ENCODE measurements at places on chromosomes 11 and 22.
A peak's percentile ranks its signal among the peaks of the same experiment; 100 is the strongest.

GRCh38 chr11:74072721-74073120 is 63.8 kb upstream of the UCP3 start:
- no peak for DNase-seq

- DNase-seq, result no peak
Observed at GRCh38 chr11:67302571-67303131, 679 bp upstream of the SSH3 start.

DNA sequence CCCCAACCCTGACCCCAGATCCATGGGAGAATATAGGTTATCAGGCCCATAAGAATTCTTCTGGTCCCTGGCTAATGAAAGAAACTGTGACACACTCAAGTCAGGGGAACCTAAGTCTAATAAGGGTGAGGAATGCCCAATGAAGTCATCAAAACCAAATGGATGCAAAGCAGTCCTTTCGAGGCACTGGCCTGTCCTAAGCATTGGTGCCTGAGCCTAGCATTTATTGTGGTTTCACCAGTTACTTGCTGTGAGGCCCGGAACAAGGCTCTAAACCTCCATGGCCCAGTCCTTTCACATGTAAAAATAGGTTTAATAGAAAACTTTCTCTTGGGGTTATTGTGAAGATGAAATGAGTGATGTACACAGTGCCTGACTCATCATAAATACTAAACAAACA is 712.6 kb downstream of the DLG2 start:
- DNase-seq, result no peak

- DNase-seq, result no peak
Observed at GRCh38 chr11:77201991-77202841, 74.2 kb downstream of the MYO7A start.

DNA sequence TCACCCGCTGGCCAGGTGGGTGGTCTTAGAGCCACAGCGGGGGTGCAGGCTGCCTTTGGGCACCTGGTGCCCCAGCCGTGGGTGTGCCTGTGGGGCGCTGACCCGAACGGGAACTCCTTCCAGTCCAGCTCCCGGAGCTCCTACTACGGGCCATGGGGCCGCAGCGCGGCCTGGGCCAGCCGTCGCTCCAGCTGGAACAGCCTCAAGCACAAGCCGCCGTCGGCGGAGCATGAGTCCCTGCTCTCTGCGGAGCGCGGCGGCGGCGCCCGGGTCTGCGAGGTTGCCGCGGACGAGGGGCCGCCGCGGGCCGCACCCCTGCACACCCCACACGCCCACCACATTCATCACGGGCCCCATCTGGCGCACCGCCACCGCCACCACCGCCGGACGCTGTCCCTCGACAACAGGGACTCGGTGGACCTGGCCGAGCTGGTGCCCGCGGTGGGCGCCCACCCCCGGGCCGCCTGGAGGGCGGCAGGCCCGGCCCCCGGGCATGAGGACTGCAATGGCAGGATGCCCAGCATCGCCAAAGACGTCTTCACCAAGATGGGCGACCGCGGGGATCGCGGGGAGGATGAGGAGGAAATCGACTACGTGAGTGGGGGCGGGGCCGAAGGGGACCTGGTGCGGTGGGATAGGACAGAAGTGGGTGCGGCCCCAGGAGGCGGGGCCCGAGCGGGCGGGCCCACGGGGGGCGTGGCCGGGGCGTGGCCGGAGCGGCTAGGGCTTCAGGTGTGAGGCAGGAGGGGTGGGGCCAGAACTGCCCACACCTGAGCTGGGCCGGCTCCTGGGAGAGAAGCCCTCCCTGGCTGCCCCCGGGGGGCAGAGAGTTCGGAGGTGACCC is 91.5 kb downstream of the CACNA1I start:
- peak; percentile 76 for DNase-seq

DNA sequence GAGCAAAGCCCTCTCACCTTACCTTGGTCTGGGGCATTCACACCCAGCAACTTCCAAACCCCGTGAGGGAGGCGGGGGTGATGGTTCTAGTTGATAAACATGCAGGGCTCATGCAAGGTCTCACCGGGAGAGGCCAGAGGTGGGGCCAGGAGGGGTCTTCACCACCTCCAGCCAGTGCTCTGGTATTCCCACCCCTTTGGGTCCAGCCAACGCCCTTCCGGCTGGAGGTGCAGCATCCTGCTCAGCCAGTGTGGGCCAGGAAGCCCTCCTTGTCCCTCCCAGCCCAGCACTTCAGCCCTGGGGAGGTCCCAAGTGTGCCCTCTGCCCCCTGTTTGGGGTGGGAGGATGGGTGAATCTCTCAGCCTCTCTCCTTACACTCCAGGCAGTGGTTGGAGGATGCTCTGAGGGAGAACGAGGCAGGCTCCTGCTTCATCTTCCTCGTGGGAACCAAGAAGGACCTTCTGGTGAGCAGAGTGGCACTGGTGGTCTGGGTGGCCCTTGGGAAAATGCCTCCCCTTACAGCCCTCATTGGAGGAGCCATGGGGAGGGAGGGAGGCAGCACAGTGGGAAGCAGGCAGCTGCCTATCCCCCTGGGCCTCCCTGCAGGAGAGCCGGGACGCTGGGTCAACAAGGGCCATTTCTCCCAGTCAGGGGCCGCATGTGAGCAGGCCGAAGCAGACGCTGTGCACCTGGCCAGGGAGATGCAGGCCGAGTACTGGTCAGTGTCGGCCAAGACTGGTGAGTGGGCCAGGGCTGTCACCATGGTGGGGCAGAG is 13.4 kb downstream of the RAB36 start:
- no peak for DNase-seq

DNA sequence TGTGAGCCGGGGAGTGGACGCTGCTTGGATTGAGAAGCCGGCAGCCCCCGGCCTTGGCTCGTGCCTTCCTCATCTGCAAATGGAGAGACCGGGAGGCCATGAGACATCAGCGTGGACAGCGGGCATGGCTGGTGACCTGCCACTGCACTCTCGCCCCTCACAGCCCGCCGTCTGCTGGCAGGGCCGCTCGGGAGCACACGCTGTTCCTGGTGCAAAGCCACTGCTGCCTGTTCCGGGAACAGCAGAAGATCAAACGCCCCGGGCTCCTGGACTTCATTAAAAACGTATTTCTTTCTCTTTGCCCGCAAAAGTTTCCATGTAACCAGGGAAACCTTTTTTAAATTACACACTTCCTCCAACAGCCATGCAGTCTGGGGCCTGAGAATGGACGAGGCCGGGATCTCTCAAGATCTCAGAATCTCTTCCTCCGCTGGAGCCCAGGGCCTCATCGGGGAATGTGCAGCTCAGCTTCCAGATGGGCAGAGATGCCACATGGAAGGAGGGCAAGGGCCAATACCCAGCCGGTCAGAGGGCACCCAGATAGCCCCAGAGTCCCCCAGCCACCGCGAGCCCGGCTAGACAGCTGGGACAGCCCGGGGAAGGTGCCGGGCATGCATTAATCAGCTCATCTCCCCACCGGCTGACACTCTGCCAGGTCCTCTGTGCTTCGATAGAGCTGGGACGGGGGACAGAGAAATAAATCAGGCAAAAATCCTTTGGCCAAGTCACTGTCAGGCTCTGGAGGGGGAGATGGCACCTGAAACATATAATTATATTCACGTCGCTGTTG is 62.8 kb upstream of the PRR5 start:
- DNase-seq, result no peak

DNA sequence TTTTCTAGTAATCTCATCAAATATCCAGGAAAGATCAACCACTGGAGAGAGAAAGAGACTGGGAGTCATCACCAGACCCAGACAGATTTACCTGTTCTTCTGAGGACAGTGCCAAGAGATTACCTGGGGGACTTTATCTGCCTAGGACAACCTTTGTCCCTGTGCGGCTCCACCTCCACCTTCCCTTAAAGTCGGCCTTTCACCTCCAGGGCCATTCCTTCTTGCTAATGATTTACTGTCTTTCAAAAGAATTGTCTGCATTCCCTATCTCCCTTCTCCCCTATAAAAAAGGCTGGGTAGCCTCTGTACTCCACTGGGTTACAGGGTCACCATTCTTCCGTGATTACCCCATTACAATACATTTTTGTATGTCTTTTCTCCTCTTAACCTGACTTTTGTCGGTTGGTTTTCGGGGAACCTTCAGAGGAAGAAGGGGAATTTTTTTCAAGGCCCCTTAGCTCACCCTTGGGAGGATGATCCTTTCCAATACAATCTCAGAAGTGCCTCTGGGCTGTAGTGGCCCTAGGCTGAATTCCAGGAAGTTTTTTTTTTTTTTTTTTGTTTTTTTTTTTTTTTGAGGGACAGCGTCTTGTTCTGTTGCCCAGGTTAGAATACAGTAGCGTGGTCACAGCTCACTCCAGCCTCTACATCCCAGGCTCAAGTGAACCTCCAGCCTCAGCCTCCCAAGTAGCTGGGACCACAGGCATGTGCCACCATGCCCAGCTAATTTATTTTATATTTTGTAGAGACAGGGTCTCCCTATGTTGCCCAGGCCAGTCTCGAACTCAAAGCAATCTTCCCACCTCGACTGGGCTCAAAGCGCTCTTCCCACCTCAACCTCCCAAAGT is 1.5 kb upstream of the HMOX1 start:
- DNase-seq, result no peak

DNA sequence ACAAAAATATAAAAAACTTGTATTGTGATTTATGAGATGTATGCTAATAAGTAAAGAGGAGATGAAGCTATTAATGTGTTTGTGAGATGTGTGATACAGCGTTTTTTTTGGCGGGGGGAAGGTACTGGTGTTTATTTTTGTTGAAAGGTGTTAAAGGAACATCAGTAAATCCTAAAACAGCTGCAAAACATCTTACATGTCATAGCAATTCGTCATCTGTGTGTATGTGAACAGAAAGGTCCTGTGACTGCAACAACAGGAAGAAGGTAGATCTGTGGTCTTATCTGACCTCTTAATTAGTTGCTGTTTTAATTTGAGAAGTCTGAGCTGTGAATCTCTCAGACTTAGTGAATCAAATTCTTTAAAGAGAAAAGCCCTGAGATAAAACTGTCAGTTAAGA is 1041.1 kb downstream of the JRKL start:
- no peak for DNase-seq

- DNase-seq, result peak; percentile 69
Observed at GRCh38 chr11:35165423-35166368, 26.7 kb downstream of the CD44 start.

DNA sequence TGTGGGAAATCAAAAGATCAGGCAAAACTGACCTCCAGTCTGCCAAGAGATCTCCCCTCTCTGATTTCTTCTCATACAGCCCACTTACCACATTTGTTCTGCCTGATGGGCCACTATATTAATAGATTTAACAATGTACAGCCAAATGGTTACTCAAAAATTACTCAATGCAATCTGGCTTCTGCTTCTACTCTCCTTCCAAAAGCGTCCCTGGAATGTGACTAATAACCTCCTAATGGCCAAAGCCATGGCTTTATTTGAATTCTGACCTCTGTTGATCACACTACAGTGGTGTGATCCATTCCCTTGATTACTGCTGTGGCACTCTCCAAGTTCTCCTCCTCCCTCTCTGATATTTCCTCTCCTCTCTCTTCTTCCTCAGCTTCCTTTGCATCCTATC is 86.2 kb downstream of the MPPED2 start:
- DNase-seq, result no peak

GRCh38 chr11:13225038-13226001 is 52.3 kb upstream of the BMAL1 start:
- DNase-seq, result no peak

- no peak for DNase-seq
Observed at GRCh38 chr11:96134602-96135001, 208.4 kb downstream of the MAML2 start.

- DNase-seq, result no peak
Observed at GRCh38 chr11:93591247-93591898, 48.2 kb upstream of the SMCO4 start.

GRCh38 chr22:33747576-33748180 is 172.6 kb downstream of the LARGE1 start:
- no peak for DNase-seq

GRCh38 chr11:120773501-120774031 is 250.3 kb upstream of the TBCEL start:
- no peak for DNase-seq

DNA sequence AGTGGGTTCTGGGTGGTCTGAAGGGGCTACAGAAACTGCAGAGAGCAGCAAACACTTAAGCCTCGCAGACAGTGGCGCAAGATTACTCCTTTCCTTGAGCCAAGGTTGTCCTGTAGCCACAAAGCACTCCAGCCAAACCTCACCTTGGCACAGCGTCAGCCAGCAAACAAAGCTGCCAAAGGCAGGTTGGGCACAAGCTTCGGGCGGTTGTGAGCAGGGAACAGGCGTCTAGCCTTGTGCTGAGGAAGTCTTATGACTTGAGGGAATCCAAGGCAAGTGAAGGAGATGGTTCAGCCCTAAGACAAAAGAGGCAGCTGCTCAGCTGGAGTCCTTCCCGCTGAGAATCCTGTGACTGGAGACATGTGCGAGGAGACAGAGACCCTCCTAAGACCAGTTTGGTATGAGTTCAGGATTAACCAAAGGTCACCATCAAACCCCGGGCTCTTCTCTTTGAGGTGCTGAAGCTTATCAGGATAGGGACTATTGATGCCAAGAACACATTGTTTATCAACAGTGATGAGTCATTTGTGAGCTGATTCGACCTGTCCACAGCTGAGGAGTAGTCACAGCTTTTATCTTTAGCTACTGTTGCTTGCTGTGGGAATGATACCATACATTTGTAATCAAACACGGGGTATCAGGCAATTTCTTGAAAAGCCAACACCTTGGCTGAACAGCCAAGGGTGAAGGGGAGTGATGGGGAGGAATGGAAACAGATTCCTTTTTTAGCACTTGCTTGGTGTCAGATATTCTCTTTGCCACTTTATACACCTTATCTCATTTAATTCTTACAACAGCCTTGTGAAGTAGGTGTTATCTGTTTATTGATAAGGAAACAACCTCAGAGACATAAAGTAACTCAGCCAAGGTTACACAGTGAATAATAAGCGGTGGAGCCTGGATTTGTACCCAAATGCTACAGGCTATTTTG is 4.6 kb downstream of the ADM start:
- no peak for DNase-seq

DNA sequence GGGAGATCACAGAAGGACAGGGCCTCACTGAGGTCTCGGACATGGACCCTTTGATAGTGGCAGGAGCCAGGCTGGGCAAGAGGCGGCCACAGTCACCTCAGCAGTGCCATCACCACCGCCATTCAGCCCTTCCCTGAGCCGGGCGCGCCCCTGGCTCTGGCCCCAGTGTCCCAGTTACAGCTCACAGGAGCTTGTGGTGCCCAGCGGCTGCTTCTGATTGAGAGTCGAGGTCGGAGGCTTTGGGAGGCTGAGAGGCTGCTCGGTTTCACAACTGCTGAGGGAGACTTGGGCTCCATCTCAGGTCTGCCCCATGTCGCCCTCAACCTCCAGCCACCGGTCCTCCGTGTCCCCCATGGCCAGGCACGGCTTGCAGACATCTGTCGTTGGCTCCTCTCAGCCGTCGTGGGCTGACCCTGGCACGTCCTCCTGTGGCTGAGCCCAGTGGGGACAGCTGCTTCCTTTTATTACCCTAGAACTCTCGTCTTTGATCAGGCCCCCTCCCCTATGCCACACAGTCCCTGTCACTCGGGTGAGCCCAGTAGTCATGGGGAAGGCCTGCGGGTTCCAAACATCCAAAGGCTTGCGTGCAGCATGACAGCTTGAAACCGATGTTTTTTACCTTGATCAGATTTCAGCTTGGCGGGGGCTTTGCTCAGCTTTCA is 28.4 kb upstream of the PPP6R3 start:
- DNase-seq, result no peak

GRCh38 chr22:35231585-35232084 is 25.7 kb upstream of the HMGXB4 start:
- peak; percentile 61 for DNase-seq

- no peak for DNase-seq
Observed at GRCh38 chr11:123566852-123567251, 87.6 kb downstream of the SCN3B start.
